ENCODE measurements at places on chromosomes 5 and 9.

DNA sequence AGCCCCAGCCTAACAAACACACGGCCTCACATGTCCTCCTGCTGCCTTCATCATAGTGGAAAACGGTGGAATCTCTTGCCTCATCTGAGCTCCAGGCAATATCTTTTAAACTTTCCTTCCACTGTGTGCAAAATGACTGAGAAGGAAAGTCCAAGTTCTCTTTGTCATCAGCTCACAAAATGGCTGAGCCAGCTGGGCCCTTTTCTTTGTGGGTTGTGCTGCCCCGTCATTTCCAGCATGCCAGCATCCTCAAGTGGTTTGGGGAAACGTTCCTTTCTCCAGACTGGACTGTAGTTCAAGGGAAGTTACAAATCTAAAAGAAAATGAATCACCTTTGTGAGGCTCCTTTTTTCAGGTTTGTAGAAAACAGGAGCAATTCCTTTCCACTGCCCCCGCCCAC is 171.1 kb upstream of the FSTL4 start:
- peak; percentile 8 for DNase-seq

DNA sequence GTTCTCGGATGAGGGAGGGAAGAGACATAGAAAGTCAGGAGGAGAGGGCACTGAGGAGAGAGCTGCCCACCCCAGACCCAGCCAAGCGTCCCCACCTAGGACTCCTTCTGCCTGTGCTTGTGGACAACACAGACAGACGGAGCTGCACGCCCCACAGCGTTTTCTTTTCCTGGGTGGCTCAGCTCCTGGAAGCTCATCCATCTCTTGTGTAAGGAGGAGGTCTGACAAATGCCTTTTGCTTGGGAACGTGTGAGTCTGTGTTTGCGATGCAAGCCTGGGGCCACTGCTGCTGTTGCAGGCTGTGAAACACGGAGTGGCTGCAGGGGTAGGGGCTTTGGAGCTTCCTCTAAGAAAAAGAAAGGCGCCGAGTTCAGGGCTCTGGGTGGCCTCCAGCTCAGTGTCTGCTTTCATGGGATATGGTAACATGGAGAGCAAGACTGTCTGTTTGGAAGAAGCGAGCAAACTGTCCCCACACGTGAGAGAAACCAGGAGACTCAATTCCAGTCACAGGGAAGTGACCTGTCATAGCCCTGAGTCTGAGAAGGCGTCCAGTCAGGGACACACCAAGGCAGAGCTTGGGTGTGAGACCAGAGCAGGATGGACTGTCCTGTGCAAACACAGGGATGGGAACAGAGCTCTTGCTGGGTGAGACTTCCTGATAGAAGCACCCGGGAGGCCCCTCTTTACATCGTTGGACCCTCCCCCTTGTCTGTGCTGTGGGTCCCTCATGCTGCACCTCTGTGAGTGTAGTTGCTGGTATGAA is 42.7 kb downstream of the GADD45G start:
- no peak for DNase-seq

- no peak for DNase-seq
Observed at GRCh38 chr5:20347334-20347733, 359.3 kb upstream of the CDH18 start.

- DNase-seq: no peak
Observed at GRCh38 chr9:130156672-130157071, 15.5 kb upstream of the NCS1 start.

- DNase-seq: peak; percentile 98
Observed at GRCh38 chr5:135398855-135399793, at the start of gene MACROH2A1. Gene MACROH2A1 (minus strand): TSS chr5:135399231. CDS start chr5:135389093, 10,138 bp downstream.

GRCh38 chr5:13957032-13957645 is 12.7 kb upstream of the DNAH5 start:
- peak; percentile 80 for DNase-seq

DNA sequence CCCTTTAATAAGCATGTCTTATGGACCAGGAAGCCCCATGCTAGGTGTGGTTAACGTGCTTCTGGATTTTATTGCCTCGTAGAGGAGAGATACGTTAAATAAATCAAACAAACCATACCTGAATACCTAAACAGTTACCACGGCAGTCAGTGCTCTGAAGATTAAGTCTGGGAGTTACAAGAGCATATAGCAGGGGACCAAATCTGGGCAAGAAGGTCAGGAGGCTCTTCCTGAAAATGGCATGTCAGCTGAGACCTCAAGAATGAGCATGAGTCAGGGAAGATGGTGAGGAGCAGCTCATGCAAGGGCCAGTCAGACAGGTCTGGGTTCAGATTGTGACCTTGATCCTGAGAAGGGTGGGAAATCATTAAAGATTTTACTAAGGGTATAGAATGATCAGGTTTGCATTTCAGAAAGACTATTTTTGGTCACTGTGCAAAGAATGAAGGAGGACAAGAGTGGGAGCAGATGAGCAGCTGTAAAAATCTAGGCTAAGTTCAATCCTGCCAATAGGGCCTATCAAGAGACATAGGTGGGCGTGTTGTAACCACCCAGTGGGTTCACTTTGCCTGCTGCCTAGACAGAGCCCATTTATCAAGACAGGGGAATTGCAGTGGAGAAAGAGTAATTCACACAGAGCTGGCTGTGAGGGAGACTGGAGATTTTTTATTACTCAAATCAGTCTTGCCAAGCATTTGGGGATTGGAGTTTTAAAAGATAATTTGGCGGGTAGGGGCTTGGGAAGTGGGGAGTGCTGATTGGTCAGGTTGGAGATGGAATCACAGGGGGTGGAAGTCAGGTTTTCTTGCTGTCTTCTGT is 4.8 kb upstream of the ZNF366 start:
- DNase-seq: peak; percentile 69

DNA sequence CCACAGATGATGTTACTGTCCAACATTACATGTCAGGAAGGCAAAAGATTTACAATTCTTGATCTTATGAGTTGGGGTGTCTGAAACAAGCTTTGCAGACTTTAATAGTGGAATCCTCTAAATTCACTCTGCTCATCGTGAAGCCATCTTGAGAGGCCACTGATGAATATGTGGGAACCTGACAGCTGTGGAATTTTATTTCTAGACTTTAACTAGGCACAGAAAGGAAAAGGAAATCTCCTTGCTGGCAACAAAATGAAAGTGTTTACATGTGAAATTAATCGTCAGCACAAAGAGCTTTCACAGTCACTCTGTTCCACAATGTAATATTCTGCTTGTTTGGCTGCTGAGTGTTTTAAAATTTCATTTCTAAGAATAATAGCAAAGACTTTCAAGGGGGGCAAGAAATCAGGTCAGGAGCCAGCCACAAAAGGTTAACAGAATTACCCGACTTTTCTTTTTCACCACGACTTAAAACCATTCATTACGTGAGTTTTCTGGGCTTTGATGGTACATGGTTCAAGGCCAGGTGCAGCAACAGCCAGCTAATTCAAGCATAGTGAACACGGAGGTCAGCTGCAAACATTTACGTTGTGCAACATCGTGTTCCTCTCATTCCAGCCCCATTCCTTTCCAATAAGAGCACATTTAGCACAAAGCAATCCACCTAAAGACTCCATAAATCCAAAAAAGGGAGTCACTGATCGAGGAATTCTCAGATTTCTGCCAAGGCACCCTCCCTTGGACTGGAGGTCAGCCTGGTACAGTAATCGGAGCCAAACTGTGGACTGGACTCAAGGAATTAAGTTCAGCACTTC is 14.6 kb downstream of the NREP start:
- DNase-seq: peak; percentile 87

DNA sequence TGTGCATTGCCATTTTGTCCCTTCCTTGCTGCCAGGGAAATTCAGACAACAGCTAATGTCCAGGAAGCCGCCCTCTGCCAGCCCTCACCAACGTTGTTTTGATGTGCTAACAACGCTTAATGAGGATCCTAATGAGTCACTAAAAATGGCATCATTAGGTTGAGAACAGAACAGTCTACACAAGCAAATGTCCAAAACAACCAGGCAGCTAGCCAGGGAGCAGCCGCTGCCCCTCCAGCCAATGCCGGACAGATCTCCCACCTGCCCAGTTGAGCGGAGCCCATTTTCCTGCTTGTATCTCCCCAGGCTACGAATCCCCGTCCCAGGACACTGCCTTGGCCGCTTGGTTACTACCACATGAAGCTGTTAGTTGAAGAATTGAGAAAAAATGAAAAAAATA is 40.4 kb upstream of the UNC5A start:
- no peak for DNase-seq

DNA sequence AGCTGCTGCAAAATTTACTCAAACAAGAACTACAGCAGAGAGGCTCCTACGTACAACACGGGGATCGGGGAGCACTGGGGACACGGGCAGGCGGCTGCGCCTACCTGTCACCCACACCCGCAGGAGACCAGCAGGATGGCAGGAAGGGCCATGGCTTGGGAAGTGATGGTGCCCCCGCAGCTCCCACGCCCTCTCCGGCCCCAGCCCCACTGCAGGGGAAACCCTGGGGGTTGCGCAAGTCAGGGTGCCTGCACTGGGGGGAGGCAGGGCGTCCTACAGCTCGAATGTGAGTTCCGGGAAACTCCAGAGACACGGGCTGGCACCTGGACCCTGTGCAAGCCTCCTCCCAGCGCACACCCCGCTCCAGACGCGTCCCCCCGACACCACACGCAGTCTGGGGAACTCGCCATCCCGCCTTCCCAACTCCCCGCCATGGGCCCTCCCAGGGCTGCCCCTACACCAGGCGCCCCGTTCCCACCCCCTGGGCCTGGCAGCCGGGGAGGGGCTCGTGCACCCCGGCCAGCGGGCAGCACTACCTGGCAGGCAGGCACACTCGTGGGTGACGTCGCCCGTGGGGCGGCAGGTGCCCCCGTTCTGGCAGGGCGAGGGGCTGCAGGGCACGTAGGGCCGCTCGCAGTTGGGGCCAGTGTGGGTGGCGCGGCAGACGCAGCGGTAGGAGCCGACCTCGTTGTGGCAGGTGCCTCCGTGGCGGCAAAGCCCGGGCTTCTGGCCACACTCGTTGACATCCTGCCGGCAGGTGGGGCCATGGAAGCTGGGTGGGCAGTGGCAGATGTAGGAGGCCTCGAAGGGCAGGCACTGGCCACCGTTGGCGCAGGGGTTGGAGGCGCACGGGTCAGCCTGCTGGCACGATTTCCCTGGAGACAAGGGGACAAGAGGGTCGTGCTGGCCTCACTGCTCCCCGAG is 23.3 kb downstream of the NOTCH1 start:
- no peak for DNase-seq

DNA sequence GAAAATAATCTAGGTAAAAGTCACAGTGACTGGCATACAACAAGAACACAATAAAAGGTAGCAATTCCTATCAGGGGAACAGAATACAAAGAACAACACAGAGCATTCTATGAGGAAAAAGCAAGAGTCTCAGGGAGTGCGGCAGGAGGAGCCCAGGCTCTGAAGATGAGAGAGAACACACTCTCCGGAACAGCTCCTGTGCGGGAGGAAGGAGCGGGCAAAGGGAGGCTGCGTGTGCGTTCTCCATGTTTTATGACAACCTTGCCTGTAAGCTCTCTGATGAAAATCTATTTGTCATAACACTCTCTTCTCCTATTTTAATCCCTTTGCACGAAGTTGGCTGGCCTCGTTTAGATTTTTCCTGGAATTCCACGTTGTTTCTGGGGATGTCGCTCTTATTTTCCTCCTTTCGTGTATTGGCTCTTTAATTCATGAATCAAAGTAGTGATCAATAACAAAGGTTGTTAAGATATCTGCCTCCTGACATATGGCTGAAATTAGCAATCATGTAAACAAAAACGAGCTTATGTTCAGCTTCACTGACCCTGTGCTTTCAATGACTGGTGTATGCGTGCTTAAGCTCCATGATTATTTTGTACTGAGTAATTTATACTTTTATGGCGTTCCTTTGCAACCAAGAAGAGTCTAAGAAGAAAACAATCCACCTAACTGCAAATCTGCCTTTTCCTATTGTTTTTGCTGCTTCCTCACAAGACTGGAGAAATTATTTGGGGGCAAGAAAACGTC is 109.5 kb downstream of the MYO10 start:
- peak; percentile 53 for DNase-seq

DNA sequence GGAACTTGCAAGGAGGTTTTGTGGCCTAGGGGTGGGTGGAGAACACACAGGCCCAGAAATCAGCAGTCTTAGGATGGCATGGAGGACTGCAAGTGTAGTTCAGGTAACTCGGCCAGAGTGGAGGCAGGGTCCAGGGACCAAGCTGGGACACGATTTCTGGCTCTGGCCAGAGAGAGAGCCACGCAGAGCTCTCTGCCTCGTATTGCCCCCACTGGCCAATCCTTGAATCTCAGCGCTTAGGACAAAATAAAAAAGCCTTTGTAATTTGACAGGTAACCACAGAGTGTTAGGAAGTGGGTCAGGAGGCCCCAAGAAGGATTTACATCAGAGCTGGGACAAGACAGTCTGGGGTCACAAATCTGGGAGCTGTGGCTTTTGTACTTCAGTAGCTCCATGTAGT is 11.7 kb downstream of the MAP3K1 start:
- DNase-seq: peak; percentile 6

GRCh38 chr9:125763394-125763801 is 16.2 kb downstream of the PBX3 start:
- no peak for DNase-seq

- DNase-seq: peak; percentile 85
Observed at GRCh38 chr9:13279284-13280141, at the start of gene MPDZ. Gene MPDZ (minus strand): TSS chr9:13279692. CDS start chr9:13250315, 29,377 bp downstream.

DNA sequence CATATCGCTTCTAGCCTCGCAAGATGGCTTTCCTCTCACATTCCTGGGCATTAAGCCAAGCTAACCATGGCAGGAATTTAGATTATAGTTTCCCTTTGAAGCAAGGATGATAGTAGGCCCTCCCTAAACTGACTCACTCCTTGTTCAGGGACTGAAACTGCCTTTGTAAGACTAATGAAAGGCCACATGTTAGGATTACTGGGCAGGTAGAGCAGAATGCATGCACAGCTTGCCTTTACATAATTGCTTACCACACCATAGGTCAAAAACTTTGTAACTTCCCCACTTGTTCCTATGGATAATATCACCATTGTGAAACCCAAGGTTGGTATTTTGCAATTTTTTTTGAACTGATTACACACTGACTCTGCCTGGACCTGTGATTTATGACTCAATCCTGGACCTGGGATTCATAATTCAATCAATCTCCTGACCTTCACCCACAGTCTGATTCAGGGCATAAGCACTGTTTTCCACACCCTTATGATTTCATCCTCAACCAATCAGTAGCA is 41.0 kb upstream of the PRDM9 start:
- peak; percentile 6 for DNase-seq

GRCh38 chr5:164256954-164257353 is 751.5 kb downstream of the MAT2B start:
- no peak for DNase-seq

GRCh38 chr5:155732587-155733376 is 594.2 kb upstream of the SGCD start:
- no peak for DNase-seq

DNA sequence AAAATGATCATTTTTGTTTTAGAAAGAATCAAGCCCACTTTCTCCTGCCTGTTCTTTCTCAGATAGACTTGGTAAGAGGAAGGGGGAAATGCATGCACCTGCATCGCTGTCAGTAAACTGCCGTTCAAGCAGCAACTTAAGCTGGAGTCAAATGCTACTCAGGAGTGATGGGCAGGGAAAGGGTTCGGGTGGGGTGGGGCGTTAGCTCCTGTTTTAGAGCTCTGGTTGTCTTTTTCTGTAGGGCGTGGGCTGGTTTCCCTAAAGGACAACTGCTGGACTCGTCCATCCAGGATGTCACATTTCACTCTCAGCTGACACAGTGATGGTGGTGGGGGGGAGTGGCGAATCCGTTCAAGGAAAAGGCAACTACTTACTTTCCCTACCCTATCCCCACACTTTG is 75.0 kb downstream of the NDFIP1 start:
- no peak for DNase-seq
